NCI-H2029 (cell line): ENCODE measurements at places on chromosomes 12 and 14.
A peak's percentile ranks its signal among the peaks of the same experiment; 100 is the strongest.

GRCh38 chr14:101109981-101110728 is 206.6 kb upstream of the RTL1 start:
- peak; percentile 10 for DNase-seq

DNA sequence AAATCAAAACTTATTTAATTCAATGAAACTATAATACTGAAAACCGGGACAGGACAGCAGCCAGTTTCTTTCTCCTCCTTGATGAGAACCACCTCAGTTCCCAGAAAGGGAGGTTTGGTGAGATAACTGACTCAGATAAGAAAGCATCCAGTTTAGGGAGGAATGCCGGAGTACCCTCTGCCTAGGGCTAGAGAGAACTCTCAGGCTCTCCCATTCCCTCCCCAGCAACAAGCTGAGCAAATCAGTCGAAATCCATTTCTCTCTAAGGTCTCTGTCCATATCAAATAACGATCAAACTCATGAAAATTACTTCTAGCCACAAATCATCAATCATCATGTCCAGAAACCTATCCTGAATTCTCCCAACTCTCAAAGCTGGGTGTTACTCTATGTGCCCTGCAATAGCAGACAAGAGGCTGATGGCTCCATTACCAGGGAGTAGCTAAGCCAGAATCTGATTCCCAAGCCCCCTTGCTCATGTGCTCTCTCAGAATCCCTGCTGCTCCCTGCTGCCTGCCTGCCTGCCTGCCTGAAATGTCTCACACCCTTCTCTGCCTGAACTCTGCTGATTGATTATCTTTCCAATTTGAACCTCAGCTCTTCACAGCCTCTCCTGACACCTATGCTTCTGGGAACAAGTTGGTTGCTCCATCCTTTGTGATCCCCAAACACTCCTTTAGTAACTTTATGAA is 49.4 kb downstream of the SLC25A47 start:
- no peak for DNase-seq

DNA sequence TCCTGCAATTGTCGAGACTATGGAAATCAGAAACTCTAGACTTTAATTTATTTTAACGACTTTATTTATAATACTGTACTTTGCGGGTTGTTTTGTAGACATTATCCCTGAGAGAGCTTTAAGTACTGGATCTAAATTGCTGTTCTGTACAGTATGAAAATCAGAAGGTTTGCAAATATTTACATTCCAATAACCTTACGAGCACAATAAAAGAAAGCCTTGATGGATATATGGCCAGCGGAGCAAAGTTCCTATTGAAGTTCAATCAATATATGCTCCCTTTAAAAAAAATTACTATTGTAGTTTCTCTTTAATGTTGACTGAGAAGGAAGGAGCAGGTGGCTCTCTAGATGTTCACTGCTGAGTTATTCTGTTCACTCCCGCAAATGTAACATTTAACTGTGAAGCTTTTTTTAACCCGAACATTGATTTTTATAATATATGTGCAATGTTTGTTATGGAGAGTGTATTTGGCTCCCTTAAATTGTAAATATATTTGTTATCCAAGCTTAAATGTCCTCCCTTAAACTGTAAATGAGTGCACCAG is 235.3 kb downstream of the PLCZ1 start:
- DNase-seq: no peak

- no peak for DNase-seq
Observed at GRCh38 chr12:108727868-108728735, 3.2 kb downstream of the CORO1C start.

- no peak for DNase-seq
Observed at GRCh38 chr14:37036669-37037341, 135.6 kb downstream of the SLC25A21 start.

DNA sequence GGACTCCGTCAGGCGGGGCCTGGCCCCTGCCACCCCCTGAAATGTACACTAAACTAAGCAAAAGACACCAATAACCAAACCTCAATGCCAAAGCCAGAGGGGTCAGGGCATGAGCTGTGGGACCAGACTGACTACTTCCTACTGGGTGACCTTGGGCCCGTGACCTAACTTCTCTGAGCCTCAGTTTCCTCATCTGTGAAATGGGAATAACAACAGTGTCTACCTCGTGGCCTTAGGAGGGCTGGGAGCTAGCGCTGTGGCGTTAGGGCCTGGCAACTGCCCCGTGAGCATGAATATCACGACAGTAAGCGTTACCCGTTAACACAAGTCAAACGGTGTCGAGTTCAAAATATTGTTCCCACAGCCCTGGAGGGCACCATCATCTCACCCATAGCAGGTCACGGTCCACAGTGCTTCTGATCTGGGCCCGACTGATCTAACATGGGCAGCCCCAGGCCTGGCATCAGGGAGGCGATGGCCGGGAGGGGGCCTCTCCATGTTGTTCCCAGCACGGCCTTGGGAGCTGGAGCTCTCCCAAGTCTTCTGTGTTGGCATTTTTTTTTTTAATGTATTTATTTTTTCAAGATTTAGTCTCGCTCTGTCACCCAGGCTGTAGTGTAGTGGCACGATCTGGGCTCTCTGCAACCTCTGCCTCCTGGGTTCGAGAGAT is 52.2 kb downstream of the TESC start:
- DNase-seq: no peak

DNA sequence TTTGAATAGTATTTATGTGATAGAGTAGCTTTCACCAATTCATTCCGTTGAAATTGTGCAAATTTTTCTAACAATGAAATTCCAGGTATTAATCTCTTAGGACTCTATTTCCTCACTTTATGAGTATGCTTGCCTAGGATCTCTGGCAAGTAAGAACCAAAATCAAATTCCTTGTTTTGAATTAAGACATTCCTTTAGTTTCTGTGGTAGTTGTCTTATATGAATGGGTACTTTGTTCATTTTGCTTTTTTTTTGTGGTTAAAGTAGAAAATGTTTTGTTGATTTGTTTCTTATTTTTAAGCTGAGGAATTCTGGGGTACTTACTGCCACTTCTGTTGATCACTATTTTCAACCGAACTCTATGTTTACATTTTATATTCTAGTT is 59.8 kb downstream of the KITLG start:
- DNase-seq: no peak

DNA sequence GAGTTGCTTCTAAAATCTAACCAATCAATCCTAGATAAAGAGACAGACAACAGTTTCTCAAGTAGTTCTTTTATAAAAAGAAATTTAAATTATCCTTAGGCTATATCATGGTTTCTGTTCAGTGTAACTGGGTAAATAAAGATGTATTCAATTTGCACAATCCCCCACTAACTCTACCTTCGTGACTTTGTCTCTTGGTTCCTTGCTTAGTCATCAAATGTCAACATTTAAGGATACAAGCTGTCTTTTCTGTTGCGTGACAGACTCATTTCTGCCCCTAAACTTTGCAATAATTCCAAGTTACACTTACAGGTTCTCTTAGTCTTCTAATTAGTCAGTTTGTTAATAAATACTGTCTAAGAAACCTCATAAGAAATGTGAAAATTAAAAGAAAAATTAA is 50.6 kb downstream of the SCAF11 start:
- no peak for DNase-seq

DNA sequence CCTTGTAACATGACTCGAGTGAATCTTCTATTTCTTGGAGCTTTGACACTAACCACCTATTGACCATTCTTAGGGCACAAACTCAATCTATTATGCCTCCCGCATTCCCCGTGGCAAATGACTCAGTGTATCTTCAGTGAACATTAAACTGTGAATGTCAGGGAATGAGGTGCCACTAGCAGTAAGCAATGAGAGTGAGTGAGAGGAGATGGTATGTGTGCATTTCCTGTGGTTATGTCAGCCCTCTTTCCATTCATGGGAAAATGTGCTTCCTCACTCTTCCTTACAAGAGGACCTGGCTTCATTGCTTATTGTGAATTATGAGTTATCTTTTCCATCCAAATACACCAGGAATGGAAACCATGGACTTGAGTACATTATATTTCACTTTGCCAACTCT is 229.2 kb downstream of the EMP1 start:
- no peak for DNase-seq

DNA sequence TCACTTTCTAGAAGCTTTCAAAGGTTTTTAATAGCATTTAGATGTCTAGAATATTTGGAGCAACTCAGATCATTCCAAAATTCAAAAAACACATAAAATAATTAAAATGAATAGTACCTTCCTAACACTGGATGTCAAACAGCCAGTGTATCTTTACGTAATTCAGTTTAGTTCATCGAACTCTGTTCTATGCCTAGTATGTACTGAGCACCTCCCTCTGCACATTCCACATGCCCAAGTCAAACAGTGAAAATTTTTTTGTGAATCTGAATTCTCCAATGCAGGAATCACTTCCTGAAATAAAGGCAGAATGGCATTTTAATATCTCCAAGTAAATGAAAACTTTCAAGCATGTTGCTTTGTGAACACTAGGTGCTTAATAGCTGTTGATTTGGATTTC is 192.3 kb downstream of the C12orf42 start:
- DNase-seq: no peak

- DNase-seq: no peak
Observed at GRCh38 chr12:122395319-122395718, 27.1 kb downstream of the CLIP1 start.

DNA sequence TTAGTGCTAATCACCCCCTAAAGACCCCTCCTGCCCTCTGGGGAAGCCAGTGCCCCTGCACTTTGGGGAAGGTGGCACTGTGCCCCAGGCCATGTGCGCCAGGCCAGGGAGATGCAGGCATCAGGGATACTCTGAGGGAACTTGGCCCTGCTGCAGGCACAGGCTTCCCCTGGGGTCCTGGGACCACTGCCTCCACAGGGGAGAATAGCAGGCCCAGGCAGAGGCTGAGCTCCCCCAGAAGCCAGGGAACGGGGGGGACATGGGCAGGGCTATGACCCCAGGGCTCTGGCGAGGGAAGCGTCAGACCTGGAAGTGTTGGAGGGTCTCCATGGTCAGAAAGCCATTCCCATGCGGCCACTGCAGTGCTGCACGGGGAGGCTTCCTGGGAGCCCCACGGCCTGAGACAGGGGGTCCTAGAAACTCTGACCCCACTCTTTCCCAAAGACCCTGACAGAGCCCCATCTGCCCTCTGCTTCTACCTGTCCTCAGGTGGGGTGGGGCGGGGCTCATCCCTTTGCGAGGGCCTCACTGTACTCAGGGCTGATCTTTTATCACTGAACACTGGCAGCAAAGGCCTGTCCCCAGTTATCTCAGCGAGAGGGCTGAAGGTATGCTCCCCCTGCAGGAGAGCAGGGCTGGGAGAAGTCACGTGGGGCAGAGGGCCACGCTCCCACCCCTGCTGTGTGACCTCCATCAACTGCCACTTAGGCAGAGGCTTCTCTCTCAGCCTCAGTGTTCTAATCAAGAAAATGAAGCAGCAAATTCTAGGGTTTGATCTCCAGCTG is 160.0 kb downstream of the CALM1 start:
- DNase-seq: no peak

DNA sequence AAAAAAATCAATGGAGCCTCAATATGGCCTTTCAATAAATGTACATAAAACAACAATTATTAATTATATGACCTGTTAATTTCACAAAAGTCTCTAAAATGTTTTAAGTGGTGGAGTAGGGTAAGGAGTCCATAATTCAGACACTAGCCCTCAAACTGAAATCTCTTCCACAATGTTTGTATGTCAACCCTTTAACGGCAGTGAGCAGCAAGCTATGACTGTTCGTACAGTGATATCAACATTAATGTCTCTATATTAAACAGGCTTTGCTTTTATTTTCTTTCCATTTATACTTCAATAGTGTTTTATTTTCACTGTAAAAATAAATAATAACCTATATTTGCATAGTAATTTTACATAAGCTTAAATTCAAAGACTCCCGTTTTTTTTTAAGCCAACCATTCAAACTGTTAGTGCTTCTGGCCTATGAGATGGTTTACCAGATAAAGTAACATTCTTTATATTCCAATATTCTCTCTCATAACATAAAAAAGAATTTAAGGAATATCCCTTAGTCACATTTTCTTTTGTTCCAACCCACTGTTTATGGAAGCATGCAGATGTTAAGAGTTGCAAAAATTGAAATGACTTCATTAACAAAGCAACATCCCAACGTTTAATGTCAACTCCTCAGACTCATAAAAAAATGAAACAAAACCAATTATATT is 2.3 kb downstream of the CDK17 start:
- no peak for DNase-seq

- DNase-seq: peak; percentile 42
Observed at GRCh38 chr14:60317609-60318008, 68.6 kb downstream of the PPM1A start.

- peak; percentile 77 for DNase-seq
Observed at GRCh38 chr14:69715725-69716477, 51.0 kb upstream of the SRSF5 start.

- no peak for DNase-seq
Observed at GRCh38 chr12:10940389-10940788, 1.3 kb upstream of the TAS2R14 start.

GRCh38 chr14:105303949-105304348 is 3.1 kb upstream of the BRF1 start:
- no peak for DNase-seq

GRCh38 chr12:7101694-7102131 is 7.3 kb downstream of the C1RL start:
- no peak for DNase-seq

- DNase-seq: no peak
Observed at GRCh38 chr12:130953771-130954543, at the start of gene ADGRD1. Gene ADGRD1 (plus strand): TSS chr12:130953907. CDS start chr12:130954466, 559 bp downstream.

- DNase-seq: no peak
Observed at GRCh38 chr14:73466861-73467260, 8.5 kb upstream of the NUMB start.

DNA sequence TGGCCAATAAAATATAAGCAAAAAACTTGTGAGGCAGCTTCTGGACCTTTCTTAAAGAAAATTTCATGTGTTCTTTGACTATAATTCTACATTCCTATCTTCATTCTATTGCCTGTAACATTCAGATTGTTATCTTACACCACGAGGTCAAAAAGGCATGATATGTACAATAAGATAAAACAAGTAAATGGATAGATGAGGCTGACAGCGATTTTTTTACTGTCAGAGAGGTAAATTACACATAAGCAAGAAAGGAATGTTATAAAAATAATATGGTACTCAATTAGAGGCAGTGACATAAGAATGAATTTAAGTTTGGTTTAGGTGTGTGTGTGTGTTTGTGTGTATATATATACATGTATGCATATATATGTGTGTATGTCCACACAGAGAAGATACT is 660.0 kb downstream of the C12orf50 start:
- no peak for DNase-seq

DNA sequence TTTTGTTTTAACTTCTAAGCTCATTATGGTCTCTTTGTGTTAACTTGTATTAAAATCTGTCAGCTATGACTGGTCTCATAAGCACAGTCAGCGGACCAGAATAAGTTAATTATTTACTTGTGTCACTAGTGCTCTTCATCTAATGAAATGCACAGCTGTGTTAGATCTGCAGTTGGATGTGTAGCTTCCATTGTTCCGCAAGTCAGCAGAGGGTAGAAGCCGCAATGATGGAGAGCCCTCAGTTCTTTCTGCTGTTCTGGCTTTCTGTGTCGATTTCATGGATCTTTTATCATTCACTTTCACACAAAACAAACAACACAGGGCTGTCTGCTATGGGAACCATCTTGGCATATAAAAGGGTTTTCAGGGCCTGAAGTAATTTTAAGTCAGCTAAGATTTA is 89.3 kb upstream of the RFX4 start:
- DNase-seq: peak; percentile 1

GRCh38 chr14:96095058-96095457 is 55.9 kb downstream of the C14orf132 start:
- no peak for DNase-seq
